ENCODE measurements at places on chromosomes 5 and 9.

DNA sequence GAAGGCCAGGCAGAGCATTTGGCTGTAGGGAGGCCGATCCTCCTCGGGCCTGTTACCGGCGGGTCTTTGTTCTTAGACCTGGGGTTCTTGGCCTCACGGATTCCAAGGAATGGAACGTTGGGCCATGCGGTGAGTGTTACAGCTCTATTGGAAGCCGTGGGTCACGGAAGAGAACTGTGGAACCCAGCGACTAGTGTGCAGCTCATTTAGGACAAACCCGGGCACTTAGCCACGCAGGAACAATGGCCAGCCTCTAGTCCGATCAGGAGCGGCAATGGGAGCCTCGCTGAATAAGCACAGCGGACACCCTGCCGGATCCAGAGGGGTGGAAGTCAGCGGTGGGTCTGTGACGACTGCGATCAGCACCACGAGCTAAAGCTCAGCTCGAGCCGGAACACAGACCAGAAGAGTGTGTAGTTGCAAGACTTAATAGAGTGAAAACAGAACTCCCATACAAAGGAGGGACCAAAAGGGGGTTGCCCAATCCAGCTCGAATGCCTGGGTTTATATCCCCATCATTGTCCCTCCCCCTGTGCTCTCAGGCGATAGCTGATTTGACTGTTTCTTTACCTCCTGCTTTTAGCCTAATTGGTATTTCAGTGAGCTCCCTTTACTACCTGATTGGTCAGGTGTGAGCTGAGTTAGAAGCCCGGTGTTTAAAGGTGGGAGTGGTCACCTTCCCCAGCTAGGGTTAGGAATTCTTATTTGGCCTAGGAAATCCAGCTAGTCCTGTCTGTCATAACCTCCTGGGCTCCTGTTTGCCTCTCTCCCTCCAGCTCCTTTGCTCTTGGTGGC is 53.7 kb upstream of the RPL26L1 start:
- DNase-seq: no peak

- DNase-seq: no peak
These were observed 63.7 kb downstream of the SLC1A1 start for GRCh38 chr9:4553951-4554381.

DNA sequence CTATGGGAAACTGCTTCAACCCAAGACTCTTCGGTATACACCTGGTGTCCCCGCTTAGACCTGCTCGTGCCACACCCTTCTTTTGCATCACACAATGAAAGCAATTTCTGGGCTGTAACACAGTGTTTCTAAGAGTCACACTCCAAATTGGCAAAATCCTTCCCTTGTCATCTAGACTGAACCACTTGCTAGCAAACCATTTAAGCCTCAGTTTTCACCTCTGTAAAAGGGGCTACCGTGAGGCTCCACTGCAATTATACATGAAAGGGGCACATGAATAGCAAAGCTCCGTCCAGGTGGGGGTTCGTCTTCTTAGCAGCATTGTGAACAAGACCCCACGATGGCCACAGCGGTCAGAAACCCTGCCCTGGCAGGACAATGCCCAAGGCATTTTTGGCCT is 166.8 kb downstream of the PAX5 start:
- no peak for DNase-seq

DNA sequence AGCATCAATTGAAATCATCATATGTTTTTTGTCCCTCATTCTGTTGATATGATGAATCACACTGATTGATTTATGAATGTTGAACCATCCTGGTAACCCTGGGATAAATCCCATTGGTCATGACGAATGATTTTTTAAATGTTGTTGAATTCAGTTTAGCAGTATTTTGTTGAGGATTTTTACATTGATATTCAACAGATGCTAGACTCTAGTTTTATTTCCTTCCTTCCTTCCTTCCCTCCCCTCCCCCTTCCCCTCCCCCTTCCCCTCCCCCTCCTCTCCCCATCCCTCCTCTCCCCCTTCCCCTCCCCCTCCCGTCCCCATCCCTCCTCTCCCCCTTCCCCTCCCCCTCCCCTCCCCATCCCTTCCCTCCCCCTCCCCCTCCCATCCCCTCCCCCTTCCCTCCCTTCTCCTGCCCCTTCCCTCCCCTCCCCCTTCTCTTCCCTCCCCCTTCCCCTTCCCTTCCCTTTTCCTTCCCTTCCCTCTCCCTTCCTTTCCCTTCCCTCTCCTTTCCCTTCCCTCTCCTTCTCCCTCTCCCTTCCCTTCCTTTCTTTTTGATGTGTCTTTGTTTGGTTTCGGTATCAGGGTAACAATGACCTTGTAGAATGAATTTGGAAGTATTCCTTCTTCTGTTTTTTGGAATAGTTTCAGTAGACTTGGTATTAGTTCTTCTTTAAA is 142.8 kb downstream of the AP3B1 start:
- no peak for DNase-seq

- no peak for DNase-seq
These were observed 67.3 kb downstream of the DOCK8 start for GRCh38 chr9:281741-282645.

DNA sequence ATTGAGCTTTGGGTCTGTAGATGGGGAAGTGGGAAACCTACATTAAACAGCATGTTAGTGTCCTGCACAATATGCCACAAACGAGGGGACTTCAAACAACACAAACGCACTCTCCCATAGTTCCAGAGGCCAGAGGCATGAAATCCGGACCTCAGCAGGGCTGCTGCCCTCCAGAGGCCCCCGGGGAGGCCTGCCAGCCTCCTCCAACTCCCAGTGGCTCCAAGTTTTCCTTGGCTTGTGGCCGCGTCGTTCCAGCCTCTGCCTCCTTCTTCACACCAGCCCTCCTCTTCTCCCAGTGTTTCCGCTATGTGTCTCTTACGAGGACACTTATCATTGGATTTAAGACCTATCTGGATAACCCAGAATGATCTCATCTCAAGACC is 13.3 kb upstream of the COL5A1 start:
- no peak for DNase-seq

- no peak for DNase-seq
These were observed 27.2 kb downstream of the NEK6 start for GRCh38 chr9:124284940-124285441.

- no peak for DNase-seq
These were observed 7.1 kb downstream of the IL4 start for GRCh38 chr5:132680780-132681475.

DNA sequence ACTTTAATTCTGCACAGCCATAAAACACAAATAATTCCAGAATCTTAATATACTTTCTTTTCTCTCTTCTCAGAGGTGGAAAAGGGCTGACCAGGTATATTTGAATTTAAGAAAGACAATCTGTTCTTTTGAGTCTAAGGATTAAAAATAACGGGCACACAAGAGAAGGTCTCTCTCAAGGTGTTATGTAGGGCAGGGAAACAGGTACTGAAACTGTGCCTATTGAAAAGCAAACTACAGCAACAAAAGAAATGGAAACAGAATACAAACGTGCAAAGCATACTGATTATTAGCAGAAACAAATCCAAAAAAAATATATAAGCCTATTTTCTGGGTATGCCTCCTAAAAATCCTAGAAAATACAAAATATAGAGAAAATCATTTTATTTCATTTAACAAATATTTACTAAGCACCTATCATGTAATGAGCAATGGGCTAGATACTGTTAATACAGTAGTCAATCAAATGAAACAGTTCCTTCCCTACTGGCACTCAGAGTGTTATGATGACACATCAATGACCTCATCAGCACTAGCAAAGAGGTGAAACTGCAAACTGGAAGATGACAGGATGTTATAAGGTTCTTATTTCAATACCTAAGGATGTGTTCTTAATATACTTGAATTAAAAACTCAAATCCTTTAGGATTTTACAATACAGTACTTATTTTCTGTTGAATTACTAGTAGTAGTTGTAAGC is 87.7 kb downstream of the AUH start:
- DNase-seq: no peak

GRCh38 chr5:124873713-124874112 is 127.3 kb upstream of the ZNF608 start:
- no peak for DNase-seq

GRCh38 chr9:136546697-136547501 is 1.1 kb upstream of the NOTCH1 start:
- no peak for DNase-seq

- no peak for DNase-seq
These were observed 55.0 kb downstream of the LRSAM1 start for GRCh38 chr9:127506117-127506813.

DNA sequence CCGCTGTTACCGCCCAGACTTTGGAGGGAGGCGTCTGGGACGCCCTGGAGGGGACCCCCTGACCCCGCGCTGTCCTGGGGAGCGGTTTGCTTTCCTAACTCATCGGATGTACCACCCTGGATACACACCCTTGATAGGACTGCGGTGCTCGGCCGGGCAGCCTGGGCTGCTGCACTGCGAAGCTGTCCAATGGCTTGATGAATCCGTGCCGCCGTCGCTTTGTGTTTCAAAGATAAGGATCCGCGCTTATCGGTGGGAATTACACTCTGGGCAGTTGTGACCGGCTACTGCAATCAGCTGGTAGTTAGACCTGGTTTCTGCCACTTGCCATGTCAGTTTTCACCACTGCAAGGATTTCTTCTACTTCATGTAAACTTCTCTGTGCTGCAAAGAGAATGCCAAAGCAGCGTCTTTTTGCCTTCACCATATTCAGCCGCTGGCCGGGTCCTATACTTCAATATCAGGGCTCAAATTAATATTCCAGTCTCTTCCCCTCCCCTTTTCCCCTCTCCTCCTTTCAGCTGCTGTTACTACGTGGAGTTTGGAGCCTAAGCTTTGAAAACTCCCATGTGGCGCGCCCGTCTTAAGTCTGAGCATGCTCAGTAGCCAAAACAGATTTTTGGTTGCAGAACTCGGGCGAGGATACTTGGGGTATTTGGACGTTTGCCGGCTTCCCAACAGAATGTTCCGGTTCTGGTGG is 727 bp downstream of the SMAD5 start:
- DNase-seq: peak; percentile 55

DNA sequence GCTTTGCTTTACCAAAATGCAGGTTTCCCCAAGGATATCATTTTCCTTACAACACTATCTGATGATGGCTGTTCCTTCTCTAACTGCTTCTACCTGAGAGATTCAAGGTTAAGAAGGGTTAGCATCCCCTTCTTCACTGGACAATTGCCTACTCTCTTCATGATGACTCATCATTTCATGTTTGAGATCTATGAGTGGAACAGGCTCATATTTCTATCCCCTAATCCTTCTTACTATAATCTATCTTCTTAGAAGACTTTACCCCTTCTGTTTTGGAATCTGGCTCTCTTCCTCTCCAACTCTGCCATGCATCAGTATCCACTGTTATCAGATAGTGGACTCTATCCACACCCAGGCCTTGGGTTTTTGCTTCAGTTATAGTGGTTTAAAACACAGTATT is 54.3 kb downstream of the NR3C1 start:
- no peak for DNase-seq

DNA sequence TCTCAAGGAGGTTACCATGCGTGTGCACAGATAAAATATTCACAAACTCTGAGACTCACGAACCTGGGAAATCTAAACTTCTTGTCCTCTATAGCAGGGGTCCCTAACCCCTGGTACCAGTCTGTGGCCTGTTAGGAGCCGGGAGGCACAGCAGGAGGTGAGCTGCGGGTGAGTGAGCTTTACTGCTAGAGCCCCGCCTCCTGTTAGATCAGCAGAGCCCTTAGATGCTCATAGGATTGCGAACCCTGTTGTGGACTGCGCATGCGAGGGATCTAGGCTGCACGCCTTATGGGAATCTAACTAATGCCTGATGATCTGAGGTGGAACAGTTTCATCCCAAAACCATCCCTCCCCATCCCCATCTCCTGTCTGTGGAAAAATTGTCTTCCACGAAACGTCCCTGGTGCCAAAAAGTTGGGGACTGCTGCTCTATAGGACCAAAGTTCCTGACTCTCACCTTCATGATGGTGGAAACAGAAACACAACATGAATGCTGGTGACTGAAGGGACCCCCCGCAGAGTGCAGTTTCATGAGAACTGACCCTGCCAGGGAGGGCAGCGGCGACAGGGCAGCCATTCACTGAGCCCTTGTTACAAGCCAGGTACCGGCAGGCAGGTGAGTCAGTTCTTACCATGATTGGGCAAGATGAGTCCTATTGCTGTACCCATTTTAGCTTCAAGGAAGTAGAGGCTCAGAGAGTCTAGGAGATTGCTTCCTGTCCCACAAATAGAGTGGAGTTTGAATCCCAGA is 181.9 kb downstream of the RGS3 start:
- DNase-seq: no peak

GRCh38 chr5:98489021-98489420 is 284.4 kb upstream of the RGMB start:
- DNase-seq: no peak

GRCh38 chr5:157865781-157866180 is 6.8 kb upstream of the CLINT1 start:
- DNase-seq: no peak

DNA sequence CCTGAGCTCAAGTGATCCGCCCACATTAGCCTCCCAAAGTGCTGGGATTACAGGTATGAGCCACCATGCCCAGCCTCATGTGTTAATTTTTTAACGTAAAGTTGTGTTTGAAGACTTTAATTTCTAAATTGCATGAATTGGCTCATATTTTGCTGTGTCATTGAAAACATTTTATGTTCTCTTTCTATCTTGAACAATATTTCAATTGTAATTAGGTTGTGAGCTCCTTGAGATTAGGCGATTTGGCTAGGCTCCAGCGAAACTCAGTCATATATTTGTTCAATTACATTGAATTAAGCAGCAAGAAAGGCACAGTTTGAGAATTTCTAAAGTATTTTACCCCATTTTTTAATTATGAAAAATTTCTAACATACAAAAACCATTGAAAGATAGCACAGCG is 34.0 kb downstream of the GAPVD1 start:
- DNase-seq: no peak

GRCh38 chr5:112201141-112201540 is 217.9 kb downstream of the EPB41L4A start:
- DNase-seq: no peak

DNA sequence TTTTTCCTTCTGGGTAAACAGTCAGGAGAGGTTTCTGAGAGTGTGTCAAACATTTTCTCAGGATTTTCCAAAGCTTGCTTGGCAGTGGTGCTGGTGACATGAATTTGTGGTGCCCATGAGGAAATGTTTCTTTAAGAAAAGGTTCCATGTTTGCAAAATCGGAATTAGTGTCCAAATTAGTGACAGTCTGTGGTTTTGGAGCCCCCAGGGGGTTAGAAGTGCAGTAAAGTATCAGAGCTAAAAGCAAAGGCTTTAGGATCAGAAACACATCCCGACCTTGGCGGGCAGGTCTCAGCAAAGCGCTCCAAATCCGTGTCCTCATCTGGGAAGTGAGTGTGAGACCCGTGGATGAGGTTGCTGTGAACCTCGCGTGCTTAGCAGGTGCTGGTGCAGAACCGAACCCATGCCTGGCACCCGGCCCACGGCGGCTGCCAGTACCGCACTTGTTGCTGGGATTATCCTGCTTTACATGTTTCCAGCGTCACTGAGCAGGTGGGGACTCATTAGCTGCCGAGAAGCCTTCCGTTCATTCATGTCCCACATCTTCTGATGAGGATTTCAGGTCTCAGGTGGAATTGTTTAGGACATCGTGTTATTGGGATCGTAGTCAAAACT is 70.8 kb upstream of the COL5A1 start:
- DNase-seq: no peak
